ENCODE measurements at places on chromosomes 11 and 22. TPM values are rescaled to one million over a fixed set of nuclear protein-coding genes. Genes with fewer than 3 reads are reported as not detected.

- no peaks in the 10 kb centered on the region for H3K27me3 ChIP-seq
- H3K36me3 ChIP-seq: no peaks in the 10 kb centered on the region
- H3K4me1 ChIP-seq: peaks cover 33% of the 10 kb centered on the region
Measured at GRCh38 chr11:77125191-77125590, 2.9 kb upstream of the MYO7A start.

GRCh38 chr11:70108250-70108649 is 30.1 kb downstream of the ANO1 start:
- no peak overlapping the region for H3K27ac ChIP-seq
- no peaks in the 10 kb centered on the region for H3K27me3 ChIP-seq
- H3K4me1 ChIP-seq: peaks cover 11% of the 10 kb centered on the region
- H3K4me3 ChIP-seq: no peak overlapping the region
- no peak for DNase-seq
- no peaks in the 10 kb centered on the region for H3K36me3 ChIP-seq

- no peaks in the 10 kb centered on the region for H3K36me3 ChIP-seq
- no peaks in the 10 kb centered on the region for H3K27me3 ChIP-seq
- no peak for DNase-seq
- H3K4me3 ChIP-seq: no peak overlapping the region
Measured at GRCh38 chr11:72570893-72571661, 103.1 kb downstream of the PDE2A start.

GRCh38 chr22:37267661-37268413 is 14.5 kb upstream of the CYTH4 start:
- no peaks in the 10 kb centered on the region for H3K36me3 ChIP-seq
- DNase-seq: no peak

GRCh38 chr22:37503850-37504249 is 15.4 kb downstream of the CARD10 start:
- peak overlapping the region; percentile 93 for H3K27ac ChIP-seq
- H3K36me3 ChIP-seq: peaks cover 4% of the 10 kb centered on the region
- peak; percentile 51 for DNase-seq

The HTR3B gene
- total RNA-seq: not detected

The ST3GAL4 gene
- total RNA-seq: 14.8 TPM

The HEPN1 gene
- not detected for total RNA-seq

The OR10G7 gene
- total RNA-seq: not detected

DNA sequence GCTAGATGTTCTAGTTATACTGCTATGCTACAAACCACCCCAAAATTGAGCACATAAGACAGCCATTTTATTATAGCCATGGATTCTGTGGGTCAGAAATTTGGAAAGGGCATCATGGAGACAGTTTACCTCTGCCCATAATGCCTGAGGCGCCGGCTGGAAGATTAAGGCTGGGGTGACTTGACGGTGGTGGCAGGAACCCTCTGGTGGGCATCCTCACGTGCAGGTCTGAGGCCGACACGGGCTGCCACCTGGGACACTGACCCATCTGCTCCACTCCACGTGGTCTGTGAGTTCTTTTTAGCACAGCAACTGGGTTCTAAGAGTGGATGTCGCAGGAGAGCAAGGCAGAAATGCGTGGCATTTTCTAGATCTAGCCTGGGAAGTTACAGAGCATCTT is 40.0 kb upstream of the PRDM11 start:
- no peaks in the 10 kb centered on the region for H3K36me3 ChIP-seq
- H3K4me1 ChIP-seq: no peaks in the 10 kb centered on the region
- DNase-seq: no peak
- H3K27me3 ChIP-seq: no peaks in the 10 kb centered on the region
- no peak overlapping the region for H3K27ac ChIP-seq

- H3K27ac ChIP-seq: no peak overlapping the region
- no peak for DNase-seq
- H3K27me3 ChIP-seq: no peaks in the 10 kb centered on the region
Measured at GRCh38 chr22:38834215-38834953, 9.4 kb downstream of the NPTXR start.

DNA sequence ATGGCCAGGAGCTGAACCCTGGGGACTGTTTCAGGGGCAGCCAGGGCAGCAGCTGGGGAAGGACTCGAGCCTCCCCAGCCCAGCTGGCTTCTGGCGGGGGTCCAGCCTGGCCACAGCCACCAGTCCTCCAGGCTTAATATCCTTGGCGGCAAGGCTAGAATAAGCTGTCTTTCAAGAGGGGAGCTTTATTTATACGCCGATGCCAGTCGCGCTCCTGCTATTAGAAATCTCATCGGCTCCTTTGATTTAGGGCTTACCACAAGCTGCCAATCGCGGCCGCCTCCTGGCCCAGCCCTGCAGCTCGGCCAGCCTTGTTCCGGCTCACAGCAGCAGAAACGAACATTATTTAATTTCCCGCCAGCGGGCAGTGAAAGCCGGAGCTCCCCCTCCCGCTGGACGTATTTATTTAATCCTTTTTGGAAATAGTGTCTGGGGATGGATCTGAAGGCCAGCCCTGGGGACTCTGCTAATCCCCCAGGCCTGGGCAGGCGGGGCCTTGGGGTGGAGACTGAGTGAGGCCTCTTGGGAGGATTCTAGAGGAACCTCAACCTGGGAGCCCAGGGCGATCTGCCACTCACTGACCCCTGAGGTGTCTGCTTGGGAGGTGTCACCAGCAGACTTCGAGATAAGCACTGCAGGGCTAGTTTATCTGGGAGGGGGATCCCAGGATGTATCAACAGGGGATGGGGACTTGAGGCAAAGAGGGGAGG is 363.1 kb downstream of the MN1 start:
- H3K4me3 ChIP-seq: no peak overlapping the region
- no peaks in the 10 kb centered on the region for H3K36me3 ChIP-seq
- peak; percentile 71 for DNase-seq
- peak overlapping the region; percentile 0 for H3K27ac ChIP-seq
- H3K4me1 ChIP-seq: peaks cover 15% of the 10 kb centered on the region
- no peaks in the 10 kb centered on the region for H3K27me3 ChIP-seq

The OR51B5 gene
- total RNA-seq: not detected

- no peaks in the 10 kb centered on the region for H3K27me3 ChIP-seq
- peaks cover 19% of the 10 kb centered on the region for H3K4me1 ChIP-seq
- no peak for DNase-seq
- no peak overlapping the region for H3K27ac ChIP-seq
Measured at GRCh38 chr22:21697021-21697771, 31.4 kb downstream of the PPIL2 start.

- H3K27me3 ChIP-seq: no peaks in the 10 kb centered on the region
- H3K27ac ChIP-seq: no peak overlapping the region
- no peak for DNase-seq
- H3K4me1 ChIP-seq: peaks cover 8% of the 10 kb centered on the region
Measured at GRCh38 chr22:27404441-27404840, 397.1 kb downstream of the MN1 start.
